ENCODE measurements at places on chromosomes 2 and 18.

DNA sequence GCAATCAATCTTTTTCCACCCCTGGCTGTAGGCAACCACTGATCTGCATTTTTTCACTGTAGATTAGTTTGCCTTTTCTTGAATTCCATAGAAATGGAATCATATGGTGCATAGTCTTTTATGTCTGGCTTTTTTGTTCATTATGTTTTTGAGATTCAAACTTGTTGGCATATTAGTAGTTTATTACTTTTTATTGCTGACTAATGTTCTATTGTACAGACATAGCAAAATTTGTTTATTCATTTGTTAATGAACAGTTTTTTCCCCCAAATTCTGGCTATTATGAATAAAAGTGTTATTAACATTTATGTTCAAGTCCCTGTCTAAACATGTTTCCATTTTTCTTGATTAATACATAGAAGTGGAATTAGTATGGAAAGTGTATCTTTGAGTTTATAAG is 21.4 kb upstream of the WDSUB1 start:
- DNase-seq: no peak

- no peak for DNase-seq
Observed at GRCh38 chr18:22349966-22350365, 67.7 kb downstream of the CTAGE1 start.

DNA sequence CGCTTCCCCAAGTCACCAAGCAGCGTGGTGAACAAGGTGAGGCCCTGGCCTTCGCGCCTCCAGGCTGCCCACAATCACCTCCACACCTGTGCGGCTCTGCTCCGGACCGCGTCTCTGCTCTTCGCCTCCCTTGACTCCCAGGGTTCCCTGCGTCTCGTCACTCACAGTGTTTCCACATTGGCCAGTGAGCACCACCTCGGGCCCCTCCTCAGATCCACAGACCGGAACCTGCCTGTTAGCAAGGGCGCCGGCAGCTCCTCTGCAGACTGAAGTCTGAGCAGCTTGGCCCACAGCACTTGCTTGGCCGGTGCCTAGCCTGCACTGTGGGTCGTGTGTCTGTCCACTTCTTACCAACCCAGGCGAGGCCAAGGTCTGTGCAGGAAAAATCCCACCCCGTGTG is 155.3 kb upstream of the ALKAL2 start:
- DNase-seq: no peak

- no peak for DNase-seq
Observed at GRCh38 chr2:184646593-184646992, 48.3 kb downstream of the ZNF804A start.

DNA sequence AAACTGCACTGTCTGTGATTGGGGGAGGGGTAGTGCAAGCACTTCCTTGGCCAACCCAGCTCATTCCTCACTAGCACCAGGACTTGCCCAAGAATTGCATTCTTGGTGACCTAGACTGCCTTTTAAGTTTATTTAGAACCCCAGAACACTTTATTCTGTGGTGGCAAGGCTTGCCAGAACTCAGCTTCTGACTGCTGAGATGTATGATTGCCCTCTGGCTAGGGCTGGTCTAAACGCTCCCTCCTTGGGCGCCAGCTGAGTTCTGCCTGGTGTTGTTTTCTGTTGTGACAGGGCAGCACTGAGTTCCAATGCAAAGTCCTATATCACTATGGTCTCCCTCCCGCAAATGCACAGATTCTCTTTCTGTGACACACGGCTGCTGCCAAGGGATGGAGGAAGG is 247.7 kb downstream of the ZNF385B start:
- no peak for DNase-seq

DNA sequence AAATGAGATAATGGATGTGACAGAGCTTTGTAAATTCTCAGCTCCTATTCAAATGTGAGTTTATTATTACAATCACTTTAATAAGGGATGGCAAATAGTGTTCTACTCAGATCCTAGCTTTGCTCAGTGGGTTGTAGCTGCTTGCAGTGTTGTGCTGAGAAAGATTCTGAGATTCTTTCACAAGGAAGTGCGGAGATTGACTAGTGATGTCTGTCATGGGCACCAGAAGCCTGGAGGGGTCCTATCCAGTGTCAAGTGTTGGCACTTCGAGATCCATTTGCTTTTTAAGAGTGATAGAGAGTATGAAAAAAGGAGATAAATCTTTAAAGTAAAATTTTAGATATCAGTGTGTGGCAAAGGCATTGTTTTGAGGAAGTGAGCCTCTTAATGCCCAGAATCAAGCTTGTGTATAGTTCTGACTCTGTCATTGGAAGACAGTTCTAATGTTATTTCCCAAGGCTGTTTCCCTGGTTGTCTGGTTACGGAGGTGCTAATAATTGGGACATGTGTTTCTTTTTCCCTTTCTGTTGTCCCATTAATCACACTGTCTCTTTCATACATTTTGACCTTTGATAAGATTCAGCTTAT is 181.7 kb upstream of the SPRED2 start:
- no peak for DNase-seq

DNA sequence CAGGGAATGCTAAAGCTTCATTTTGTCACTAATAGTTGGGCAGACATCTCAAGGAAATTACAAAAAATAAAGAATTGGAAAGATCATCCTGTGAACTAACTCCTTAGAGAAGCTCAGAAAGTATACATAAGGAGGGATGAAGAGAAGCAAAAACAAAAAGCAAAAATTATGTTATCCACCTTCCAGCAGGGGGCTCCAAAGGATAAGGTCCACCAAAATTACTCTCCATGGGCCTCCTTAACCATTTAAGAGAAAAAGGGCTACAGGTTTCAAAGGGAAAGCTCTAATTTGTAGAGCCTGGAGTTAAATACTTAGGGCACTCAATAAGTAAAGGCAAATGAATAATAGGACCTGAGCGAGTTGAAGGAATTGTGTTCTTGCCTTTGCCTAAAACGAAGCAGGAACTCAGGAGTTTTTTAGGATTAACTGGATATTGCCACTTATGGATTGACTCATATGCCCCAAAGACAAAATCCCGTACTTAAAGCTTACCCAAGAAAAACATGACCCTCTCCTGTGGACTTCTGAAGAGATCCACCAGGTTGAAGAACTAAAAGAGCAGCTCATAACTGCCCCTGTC is 1167.9 kb downstream of the DSC3 start:
- DNase-seq: no peak

DNA sequence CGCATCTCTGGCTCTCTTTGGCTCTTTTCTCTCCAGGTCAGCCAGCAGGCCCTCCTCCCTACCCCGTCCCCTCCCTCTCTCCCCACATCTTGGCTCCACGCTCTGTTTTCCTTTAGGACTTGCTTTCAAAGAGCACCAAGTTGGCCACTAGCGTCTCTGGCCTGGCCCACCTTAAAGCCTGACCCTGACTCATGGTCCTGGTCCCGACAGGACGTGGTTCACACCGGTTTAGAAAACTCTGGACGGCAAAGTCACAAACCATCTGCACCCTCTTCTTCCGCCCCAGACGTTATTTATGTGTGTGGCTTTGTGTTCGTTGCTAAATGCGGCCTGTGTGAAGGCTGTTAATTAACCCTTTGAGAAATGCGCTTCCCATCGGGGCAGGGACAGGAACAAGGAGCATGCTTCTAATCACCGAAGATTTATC is 169.0 kb upstream of the HAAO start:
- DNase-seq: no peak

GRCh38 chr2:174078275-174078674 is 113.1 kb upstream of the SP3 start:
- no peak for DNase-seq

GRCh38 chr18:44924785-44925499 is 244.3 kb downstream of the SETBP1 start:
- no peak for DNase-seq

DNA sequence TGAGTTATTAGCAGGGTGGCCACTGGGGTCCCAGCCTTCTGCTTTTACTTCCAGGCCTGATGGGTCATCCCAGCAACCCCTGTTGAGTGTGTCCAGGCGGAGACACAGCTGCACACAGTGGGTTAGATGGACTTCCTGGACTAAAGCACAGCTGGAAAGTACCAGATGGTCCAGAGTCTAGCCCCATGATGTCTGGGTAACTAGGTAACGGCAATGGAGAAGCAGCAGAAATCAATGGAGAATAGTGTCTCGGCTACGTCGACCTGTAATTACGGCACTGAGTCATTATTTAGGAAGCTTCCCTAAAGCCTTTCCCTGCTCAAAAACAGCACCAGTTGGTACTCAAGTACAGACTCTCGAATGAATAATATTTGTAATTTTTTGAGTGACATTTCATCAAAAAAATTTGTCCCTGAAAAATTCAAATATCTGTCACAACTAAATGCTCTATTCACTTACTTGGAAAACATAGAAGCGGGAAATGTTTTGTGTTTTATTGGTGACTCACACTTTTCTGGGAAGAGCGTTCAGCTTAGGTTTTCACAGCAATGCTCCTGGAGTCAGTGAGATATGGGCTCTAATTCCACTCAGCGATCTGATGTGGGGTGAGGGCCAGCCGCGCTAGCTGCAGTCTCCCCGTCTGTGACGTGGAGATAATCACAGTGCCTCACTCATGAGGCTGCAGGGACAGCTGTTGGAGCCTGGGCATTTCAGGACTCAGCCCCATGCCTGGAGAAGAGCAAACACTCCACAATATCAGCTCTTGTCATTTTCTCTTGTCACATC is 16.2 kb upstream of the ARL4C start:
- no peak for DNase-seq

- DNase-seq: no peak
Observed at GRCh38 chr2:64779117-64779690, 125.5 kb upstream of the SERTAD2 start.

GRCh38 chr2:71559080-71559827 is 105.9 kb downstream of the DYSF start:
- DNase-seq: no peak

- no peak for DNase-seq
Observed at GRCh38 chr2:149768320-149768799, 180.8 kb upstream of the MMADHC start.

DNA sequence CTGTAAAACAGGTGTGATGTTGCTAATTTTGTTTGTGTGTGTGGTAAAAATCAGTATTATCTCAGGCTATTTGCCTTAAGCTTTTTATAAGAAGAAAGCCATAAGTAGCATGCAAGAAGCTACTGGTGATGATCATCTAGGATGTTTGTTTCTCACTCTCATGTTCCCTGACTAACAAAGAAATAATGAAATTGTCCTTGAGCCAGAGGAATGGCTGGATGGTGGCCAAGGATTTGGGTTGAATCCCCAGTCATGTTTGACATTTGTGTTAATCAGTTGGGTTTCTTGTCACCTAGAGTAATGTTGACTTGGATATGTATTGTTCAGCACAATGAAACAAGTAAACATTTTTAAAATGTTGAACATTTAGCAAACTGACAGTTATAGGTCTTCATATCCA is 496.8 kb upstream of the ZEB2 start:
- DNase-seq: no peak

Data from stimulated activated CD4-positive, alpha-beta T cell treated with anti-CD3 and anti-CD28 coated beads, Interleukin-1b, Interleukin-23, amount 100 ng/mL, for 1 hour (primary cell).